Cortex of kidney (tissue), 1 donor: ENCODE measurements at places on chromosomes 3 and 15.

GRCh38 chr3:16132928-16133327 lies 41.6 kb upstream of the GALNT15 start:
- DNase-seq = no peak

DNA sequence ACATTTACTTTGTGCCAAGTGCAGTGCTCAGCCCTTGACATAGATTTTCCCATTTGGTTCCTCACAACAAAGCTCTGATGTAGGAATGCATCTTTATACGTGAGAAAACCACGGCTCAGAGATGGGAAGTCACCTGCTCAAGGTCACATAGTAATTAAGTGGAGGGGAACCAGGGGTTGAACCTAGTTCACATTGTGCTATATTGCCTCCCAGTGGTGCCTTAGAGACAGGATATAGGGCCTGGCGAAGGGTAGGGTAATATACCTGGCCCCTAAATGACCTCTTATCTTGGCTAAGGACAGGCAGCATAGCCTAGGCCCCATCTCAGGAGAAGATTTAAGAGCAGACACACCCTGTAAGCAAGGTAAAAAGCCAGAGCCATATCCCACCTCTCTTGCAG lies 71.5 kb downstream of the FOXP1 start:
- no peak for DNase-seq

DNA sequence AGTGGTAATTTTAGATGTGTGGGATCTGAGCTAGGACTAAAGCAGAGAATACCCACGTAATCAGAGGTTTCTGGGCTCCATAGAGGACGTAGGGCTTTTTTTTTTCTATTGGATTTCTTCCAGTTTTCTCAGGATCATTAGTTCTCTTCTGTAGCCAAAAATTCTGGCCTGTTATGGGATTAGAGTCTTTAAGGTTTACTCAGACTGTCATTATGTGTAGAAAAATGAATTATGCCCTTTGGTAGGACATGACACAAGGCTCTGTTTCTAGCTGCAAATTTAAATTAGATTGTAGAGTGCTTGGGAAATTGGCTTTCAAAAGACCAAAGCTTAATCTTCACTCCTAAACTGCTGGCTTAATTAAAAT lies 1.9 kb downstream of the SETD5 start:
- DNase-seq = no peak

DNA sequence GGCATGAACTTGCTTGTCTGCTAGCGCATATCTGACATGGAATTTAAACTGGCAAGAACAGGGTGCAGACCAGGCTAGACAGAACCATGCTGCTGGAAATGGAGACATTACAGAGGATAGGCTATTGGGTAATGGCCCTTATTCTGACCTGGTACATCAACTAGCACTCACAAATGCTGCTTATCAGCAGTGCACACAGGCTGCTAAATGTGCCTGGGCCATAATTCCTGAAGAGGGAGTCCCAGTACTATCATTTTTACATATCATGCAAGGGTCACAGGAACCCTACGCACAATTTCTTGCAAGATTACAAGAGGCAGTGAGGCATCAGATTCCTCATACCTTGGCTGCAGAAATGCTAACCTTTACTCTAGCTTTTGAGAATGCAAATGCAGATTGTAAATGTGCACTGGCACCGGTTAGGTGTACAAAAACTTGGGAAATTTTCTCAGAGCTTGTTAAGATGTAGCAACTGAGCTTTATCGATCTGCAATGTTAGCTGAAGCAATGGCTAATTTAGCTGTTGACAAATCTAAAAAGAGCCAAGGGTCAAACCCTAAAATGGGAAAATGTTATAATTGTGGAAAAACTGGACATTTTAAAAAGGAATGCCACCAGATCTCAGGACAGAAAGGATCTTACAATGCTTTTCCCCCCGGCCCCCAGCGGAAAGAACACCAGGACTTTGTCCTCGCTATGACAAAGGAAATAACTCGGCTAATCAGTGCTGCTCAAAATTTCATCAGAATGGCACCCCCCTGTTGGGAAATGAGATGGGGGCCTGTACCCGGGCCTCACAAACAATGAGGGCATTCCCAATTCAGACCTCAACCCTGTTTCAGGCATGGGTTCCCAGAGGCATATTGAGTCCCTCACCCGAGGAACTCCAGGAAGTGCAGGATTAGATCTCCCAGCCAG lies 21.1 kb downstream of the CCRL2 start:
- DNase-seq = no peak

DNA sequence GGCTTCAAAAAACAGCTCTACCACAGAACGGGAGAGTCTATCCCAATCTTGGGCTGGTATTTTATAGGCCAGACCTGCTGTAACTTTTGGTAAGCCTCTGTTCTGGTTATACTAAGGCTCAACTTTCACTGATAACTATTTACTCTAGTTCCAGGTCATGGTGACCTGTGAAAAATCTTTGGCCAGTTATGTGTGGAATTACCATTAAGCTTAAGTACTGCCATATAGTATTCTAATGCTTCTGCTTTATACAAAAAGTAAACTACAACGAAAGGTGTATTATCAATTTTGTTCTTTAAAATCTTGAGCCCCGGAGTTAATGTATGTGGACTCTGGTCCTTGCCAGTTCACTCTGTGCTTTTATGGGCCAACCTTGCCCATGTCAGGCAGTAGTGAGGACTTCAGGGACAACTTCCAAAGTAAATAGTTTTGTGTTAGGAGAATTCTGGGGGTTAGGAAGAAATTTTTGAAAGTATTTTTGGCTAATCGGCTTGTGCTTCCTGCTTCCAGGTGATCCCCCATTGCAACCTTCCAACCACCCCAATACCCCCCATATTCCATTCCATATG lies 6.4 kb downstream of the SIAH2 start:
- DNase-seq = no peak

GRCh38 chr3:9122732-9123364 lies 126.6 kb downstream of the SRGAP3 start:
- no peak for DNase-seq

DNA sequence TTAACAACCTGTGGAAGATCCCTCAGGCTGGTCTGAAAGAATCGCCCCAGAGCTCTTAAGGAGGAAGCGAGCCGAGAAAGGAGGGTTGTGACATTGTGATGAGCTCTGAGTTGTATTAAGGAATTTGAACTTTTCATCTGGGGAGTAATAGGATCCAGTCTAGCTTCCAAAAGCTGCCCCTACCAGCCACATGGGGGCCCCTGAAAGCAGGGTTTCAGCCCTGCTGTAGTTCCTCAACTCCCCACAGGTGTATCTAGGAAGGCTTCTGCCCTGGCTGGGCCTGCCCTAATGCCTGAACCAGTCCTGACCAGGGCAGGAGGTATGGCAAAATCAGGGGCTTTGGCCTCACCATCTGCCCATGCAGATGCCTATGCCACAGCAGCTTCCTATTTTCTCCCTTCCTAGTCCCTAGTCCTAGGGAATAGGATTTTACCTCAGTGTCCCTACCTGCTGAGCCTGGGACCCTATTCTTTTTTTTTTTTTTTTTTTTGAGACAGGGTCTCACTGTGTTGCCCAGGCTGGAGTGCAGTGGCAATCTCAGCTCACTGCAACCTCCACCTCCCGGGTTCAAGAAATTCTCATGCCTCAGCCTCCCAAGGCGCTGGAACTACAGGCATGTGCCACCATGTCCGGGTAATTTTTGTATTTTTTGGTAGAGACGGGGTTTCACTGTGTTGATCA lies 5.0 kb upstream of the AP3S2 start:
- no peak for DNase-seq

GRCh38 chr3:99949956-99950670 lies 132.5 kb downstream of the CMSS1 start:
- DNase-seq = no peak

DNA sequence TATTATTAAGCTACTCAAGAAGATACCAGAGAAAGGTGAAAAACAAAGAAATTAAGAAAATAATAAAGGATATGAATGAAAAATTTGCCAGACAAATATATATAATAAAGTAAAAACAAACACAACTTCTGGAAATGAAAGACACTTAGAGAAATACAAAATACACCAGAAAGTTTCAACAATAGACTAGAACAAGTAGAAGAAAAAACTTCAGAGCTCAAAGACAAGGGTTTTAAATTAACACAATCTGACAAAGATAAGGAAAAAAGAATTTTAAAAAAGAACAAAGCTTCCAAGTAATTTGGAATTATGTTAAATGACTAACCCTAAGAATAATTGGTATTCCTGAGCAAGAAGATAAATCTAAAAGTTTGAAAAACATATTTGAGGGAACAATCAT lies 135.3 kb downstream of the PLCH1 start:
- no peak for DNase-seq

- no peak for DNase-seq
Observed at GRCh38 chr3:152309535-152310307, 41.0 kb downstream of the MBNL1 start.

GRCh38 chr3:112931736-112932521 lies 43.0 kb downstream of the CD200R1 start:
- no peak for DNase-seq

- no peak for DNase-seq
Observed at GRCh38 chr3:187069857-187070516, 69.3 kb downstream of the RPL39L start.

DNA sequence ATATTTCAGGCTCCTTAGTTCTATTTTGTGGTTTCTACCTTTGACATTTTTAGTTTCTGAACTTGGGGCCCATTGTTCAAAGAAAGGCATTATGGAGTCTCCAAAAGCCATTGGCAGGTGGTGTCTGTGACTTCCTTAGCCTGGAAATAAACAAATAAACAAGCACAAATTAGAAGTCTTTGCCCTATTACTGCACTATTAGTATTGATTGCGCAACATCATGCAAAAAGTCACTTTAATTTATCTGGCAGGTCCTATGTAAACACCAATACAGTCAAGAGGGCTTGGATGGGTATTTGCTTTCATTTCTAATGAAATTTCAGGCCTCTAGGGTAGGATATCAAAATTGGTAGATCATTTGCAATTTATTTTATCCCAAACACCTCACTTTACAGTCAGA lies 85.6 kb downstream of the LPP start:
- no peak for DNase-seq

- DNase-seq = no peak
Observed at GRCh38 chr3:196620161-196620604, 19.3 kb upstream of the NRROS start.

- no peak for DNase-seq
Observed at GRCh38 chr3:9695746-9696145, 7.9 kb upstream of the CPNE9 start.

- DNase-seq = no peak
Observed at GRCh38 chr3:65035246-65035645, 347.4 kb upstream of the ADAMTS9 start.

- no peak for DNase-seq
Observed at GRCh38 chr15:38843051-38843501, 278.5 kb upstream of the RASGRP1 start.

- no peak for DNase-seq
Observed at GRCh38 chr15:88376574-88377174, 90.5 kb downstream of the MRPL46 start.

DNA sequence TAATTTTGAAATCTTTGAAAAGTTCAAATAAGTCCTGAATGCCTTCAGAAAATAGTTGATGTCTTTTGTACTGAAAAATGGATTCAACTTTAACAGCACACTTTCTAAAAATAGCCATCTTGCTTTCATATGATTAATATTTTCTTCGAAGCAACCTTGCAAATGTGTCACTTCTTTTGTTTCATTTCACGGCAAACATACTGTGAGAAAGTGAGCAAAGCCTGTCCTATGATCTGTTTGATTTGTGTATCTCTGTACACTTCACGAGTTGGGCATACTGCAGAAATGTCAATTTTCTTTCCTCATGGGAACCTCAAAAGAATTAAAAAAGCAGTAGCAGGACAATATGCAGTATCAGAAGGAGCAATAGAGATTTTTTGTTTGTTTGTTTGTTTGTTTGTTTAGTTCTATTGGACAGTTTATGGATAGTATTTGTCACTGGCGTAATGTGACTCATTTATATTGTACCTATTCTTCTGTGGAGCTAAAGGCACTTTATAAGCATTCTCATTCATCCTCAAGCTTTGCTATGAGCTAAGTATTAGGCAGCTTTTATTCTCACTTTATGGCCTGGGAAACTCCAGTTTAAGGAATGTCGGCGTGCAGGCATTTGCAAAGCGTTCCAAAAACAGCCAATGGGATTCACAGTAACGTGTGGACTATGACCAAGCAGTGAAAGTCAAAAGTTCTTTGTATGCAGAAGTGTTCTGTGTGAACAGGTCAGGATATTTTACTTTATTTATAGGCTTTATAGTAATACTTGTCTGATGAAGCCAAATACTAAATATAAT lies 572.0 kb downstream of the NAALADL2 start:
- no peak for DNase-seq

GRCh38 chr3:136075218-136075808 lies 109.8 kb downstream of the PPP2R3A start:
- no peak for DNase-seq

DNA sequence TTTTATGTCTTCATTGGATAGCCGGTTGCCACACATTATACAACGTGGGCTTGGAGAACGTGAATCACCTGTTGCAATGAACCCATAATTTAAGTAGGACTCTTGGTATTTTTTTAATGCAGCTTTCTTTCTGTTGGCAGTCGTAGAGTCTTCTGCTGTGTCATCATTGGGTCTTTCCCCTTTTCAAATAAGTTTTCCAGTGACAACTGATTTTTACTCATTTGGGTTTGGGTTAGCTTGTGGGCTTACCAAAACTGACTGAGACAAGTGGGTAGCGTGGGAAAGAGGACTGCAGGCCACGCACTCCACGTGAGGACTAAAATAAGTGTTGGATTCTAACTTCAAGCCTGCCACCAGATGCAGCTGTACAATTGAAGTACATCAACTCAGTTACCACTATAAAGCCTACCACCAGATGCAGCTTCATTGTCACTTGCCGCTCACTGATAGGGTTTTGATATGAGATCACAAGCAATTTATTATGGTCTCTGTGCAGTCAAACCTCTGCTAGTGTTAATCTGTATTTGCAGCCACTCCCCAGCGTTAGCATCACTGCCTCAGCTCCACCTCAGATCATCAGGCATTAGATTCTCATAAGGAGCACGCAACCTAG lies 6.4 kb upstream of the CAPN7 start:
- DNase-seq = no peak

DNA sequence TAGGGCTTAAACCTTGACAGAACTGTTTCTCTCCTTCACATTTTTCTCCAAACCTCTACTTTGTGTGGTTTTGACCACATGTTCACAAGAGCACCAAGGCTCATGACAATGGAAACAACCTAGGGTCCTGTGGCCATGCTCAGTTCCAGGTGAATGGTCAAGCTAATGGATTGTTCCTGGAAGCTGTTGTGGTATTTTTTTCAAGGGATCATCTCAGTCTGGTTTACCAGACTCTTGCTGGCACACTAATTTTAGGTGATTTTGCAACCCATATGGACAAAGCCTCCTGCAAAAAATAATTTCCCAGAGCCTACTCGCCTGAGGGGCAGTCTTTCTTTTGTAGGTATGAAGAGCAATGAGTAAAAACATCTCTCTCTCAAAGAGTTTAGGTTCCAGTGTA lies 67.2 kb downstream of the LSAMP start:
- DNase-seq = no peak

DNA sequence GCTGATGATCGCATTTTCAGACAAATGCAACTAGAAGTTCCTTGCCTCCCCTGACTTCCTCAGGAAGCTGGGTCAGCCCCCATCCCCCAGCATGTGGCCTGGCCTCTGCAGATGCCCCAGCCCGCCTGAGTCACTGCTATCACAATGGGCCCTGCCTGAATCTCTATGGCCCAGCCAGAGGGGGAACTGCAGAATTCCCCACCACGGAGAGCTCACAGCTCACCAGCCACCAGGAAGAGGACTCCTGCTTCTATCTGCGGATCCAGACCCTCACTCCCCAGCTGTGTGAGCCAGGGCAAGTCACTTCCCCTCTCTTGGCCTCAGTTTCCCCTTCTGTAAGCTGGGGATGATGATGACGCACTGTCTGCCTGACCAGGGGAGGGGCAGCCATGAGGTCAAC lies 6.9 kb downstream of the PLXND1 start:
- DNase-seq = no peak

GRCh38 chr3:49222002-49222401 lies 50.6 kb downstream of the KLHDC8B start:
- DNase-seq = no peak
